ENCODE measurements at places on chromosomes 16 and 17. TPM values are rescaled to one million over a fixed set of nuclear protein-coding genes. Genes with fewer than 3 reads are reported as not detected.

DNA sequence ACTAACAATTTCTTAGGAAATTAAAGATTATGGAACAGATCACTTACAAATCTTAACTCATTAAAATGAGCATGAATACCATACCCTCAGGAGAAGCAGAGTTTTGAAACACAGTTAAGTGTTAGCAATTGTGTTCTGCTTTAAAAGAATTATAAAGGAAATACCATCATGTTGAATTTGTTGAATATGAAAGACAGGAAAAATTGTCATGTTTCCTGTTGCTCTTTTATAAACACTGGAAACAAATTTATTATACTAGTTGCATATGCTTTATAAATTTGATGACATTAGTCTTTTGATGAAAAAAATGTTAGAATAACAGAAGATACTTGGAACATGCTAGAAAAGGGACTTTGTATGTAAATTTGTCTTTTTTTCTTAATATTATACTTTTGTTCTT is 59.7 kb downstream of the VMP1 start:
- peaks cover 15% of the 10 kb centered on the region for H3K36me3 ChIP-seq
- no peaks in the 10 kb centered on the region for H3K27me3 ChIP-seq
- no peak overlapping the region for H3K27ac ChIP-seq
- H3K4me1 ChIP-seq = no peaks in the 10 kb centered on the region
- no peak overlapping the region for H3K4me3 ChIP-seq

GRCh38 chr16:31078597-31079341 is 4.5 kb downstream of the ZNF646 start:
- H3K27me3 ChIP-seq = no peaks in the 10 kb centered on the region
- H3K27ac ChIP-seq = no peak overlapping the region
- no peak for DNase-seq

GRCh38 chr16:27576729-27577128 is 26.8 kb downstream of the KATNIP start:
- H3K27ac ChIP-seq = no peak overlapping the region
- H3K4me3 ChIP-seq = no peak overlapping the region
- no peak for DNase-seq
- H3K27me3 ChIP-seq = no peaks in the 10 kb centered on the region
- H3K4me1 ChIP-seq = peaks cover 9% of the 10 kb centered on the region
- peaks cover 8% of the 10 kb centered on the region for H3K36me3 ChIP-seq

GRCh38 chr16:52383119-52383518 is 163.8 kb downstream of the TOX3 start:
- H3K27me3 ChIP-seq = no peaks in the 10 kb centered on the region
- DNase-seq = no peak
- no peaks in the 10 kb centered on the region for H3K4me1 ChIP-seq
- no peak overlapping the region for H3K27ac ChIP-seq

GRCh38 chr16:86092586-86093480 is 193.9 kb downstream of the IRF8 start:
- no peak overlapping the region for H3K4me3 ChIP-seq
- peaks cover 3% of the 10 kb centered on the region for H3K4me1 ChIP-seq
- DNase-seq = no peak
- H3K36me3 ChIP-seq = no peaks in the 10 kb centered on the region
- no peaks in the 10 kb centered on the region for H3K27me3 ChIP-seq

- no peaks in the 10 kb centered on the region for H3K36me3 ChIP-seq
- H3K27me3 ChIP-seq = no peaks in the 10 kb centered on the region
- DNase-seq = no peak
- H3K4me1 ChIP-seq = peaks cover 11% of the 10 kb centered on the region
Observed at GRCh38 chr16:66588981-66589713, 9.9 kb downstream of the CMTM2 start.

GRCh38 chr16:26334218-26335111 is 642.7 kb downstream of the HS3ST4 start:
- no peaks in the 10 kb centered on the region for H3K4me1 ChIP-seq
- no peaks in the 10 kb centered on the region for H3K36me3 ChIP-seq
- H3K4me3 ChIP-seq = no peak overlapping the region
- no peaks in the 10 kb centered on the region for H3K27me3 ChIP-seq

GRCh38 chr17:57761887-57762286 is 16.8 kb upstream of the CCDC182 start:
- H3K27ac ChIP-seq = no peak overlapping the region
- no peaks in the 10 kb centered on the region for H3K36me3 ChIP-seq
- H3K4me1 ChIP-seq = peaks cover 8% of the 10 kb centered on the region
- H3K4me3 ChIP-seq = no peak overlapping the region

DNA sequence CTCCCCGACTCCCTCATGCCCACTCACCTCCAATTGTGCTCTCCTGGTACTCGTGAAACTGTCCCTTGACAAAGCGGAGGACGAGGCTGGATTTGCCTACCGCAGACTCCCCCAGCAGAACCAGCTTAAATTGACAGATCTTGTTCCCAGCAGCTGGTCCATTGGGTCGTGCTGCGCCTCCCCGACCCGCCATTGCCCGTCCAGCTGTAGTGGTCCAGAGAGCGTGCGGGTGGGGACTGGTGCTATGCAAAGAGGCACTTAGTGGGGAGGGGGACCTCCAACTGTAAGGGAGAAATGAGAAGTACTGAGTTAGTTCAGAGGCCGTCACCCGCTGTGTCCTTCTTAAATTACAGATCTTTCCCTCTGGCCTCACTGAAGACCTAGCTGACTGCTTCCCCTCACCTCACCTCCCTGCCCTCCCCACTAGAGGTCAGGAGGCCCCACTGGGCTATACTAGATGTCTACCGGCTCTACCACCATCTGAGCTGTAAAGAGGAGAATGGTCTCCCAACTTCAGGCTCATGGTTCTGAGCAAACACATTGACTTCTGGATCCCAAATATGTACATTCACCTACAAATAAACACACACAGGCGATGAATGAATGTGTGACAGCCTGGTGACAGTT is 7.8 kb downstream of the HSPB9 start:
- H3K36me3 ChIP-seq = peaks cover 53% of the 10 kb centered on the region
- H3K27ac ChIP-seq = peak overlapping the region; percentile 72
- H3K27me3 ChIP-seq = no peaks in the 10 kb centered on the region
- no peak overlapping the region for H3K4me3 ChIP-seq
- H3K4me1 ChIP-seq = peaks cover 37% of the 10 kb centered on the region

DNA sequence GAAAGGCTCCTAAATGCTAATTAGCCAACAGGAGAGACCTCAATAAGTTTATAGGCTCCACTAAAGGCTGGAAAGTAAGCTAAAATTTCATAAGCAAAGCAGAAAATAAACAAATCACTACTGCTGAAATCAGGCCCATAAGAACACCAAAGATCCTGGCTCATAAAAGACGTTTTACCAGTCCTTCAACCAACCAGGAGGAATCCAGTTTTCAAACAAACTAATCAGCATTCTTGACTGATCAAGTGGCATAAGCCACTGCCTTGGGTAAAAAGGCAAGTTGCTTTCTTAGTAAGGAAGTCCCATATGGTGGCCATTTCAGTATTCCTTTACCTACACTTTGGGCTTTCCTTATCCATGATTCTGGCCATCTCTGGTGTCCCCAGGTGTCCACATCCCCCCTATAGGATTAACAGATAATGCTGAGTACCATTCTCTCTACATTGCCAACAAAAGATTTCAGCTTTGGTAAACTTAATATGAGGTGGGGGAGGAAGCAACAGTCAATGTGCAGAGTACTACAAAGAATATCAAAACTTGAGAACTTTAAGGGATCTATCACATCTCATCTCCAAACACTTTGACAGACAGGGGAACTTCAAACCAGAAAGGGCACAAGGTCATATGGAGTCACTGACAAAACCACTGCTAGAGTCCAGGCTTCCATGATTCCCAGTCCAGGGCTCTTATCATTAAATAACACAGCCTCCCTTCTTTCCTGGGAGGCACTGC is 1.3 kb downstream of the TOM1L2 start:
- H3K4me1 ChIP-seq = peaks cover 9% of the 10 kb centered on the region
- no peaks in the 10 kb centered on the region for H3K36me3 ChIP-seq
- no peaks in the 10 kb centered on the region for H3K27me3 ChIP-seq
- DNase-seq = no peak

- no peak overlapping the region for H3K27ac ChIP-seq
- no peaks in the 10 kb centered on the region for H3K4me1 ChIP-seq
- H3K27me3 ChIP-seq = no peaks in the 10 kb centered on the region
- H3K36me3 ChIP-seq = no peaks in the 10 kb centered on the region
- no peak for DNase-seq
Observed at GRCh38 chr17:32772453-32773025, 104.4 kb downstream of the MYO1D start.

DNA sequence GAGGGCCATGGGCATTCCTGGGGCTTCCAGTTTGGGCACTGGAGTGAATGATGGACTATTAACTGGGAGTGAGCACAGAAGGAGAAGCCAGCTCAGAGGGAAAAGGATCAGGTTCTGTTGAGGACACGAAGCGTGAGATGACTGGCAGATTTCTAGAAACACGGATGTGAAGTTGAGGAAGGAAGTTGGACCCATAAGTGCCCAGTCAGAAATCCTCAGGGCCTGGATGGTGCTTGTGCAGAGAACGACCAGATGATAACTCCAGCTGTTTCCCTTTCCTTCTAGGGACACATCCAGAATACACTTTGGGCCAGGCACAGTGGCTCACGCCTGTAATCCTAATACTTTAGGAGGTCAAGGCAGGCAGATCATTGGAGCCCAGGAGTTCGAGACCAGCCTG is 23.3 kb upstream of the ANKRD40CL start:
- peaks cover 11% of the 10 kb centered on the region for H3K4me1 ChIP-seq
- no peak overlapping the region for H3K27ac ChIP-seq
- no peak for DNase-seq
- no peaks in the 10 kb centered on the region for H3K27me3 ChIP-seq
- no peaks in the 10 kb centered on the region for H3K36me3 ChIP-seq

DNA sequence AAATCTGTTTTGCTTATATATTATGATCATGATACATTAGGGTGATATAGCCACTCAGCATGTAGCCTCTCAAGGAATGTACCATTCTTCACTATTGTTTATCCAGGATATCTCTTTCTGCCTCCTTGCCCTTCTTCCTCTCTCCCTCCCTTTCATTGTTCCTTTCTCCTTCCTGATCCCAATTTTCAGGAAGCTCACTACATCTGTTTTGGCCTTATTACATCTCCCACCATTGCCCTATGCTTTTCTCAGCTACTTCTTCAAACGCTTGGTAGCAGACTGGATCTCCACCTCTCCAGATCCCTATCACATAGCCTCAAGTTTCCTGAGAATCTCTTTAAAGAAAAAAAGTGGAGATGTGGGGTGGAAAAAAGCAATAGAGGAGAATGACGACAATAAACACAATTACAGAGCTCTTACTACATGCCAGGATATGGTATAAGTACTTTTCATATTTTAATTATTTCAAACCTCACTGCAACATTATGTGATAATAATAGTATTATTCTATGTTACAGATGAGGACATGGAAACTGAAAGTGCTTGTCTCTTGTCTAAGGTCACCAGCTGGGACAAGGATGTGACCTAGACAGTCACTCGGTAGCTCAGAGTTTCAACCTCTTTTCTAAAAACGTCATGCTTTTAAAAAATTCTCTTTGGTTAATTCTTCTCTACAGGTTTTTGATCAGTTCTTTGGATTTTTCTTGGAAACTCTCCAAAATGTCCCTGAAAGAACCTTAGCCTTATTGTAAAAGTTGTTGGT is 959.1 kb downstream of the CDH11 start:
- no peak overlapping the region for H3K27ac ChIP-seq
- H3K27me3 ChIP-seq = no peaks in the 10 kb centered on the region
- H3K36me3 ChIP-seq = no peaks in the 10 kb centered on the region
- no peak overlapping the region for H3K4me3 ChIP-seq
- H3K4me1 ChIP-seq = no peaks in the 10 kb centered on the region
- DNase-seq = no peak

DNA sequence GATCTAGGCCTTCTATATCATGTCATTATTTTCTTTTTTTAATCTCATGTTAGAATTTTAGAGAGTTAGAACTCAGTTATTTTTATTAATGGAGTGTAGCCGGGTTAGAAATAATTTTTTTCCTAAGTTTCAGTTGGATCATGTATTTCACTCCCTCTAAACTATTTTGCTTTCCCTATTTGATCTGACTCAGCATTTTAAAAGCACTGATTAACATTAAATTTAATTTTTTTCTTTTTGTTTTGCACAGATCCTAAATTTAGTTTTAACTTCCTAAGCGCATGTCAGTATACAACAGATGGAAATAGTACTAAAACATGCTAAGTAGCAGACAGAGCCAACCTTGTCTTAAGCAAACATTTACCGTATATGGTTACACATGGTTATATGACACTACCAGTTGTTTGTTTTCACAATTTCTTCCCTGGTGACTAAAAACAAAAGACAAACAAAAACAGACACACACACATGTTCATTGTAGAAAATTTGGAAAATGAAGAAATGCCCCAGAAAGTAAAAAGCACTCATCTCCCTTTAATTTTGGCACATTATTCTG is 33.6 kb upstream of the RAB11FIP4 start:
- no peak overlapping the region for H3K4me3 ChIP-seq
- H3K4me1 ChIP-seq = no peaks in the 10 kb centered on the region
- H3K27me3 ChIP-seq = no peaks in the 10 kb centered on the region

DNA sequence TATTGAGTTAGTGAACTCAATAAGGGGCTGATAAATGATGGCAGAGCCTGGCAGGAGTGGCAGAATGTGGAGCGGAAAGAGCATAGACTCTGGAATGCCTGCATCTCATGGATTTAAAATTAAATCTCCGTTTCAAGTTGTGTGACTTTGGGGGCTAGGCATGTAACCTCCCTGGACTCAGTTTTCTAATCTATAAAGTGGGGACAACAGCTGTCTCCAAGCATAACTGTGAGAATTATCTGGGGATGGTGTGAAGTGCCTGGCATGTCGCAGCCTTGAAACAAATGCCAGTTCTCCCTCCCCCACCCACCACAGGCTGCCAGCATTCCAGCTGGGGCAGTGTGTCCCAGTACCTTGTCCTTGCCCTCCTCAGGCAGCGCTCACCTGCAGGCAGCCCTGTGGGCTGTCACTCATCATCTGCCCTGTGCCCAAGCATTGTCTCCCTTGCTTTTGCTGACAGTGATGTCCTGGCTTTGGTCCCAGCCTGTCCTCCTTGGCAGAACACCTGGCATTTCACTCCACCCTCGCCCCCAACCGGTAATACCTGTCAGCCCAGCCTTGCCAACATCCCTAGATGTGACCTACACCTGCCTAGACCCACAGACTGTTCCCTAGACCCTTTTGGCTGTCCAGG is 129.6 kb downstream of the MRM1 start:
- H3K4me1 ChIP-seq = peaks cover 32% of the 10 kb centered on the region
- H3K36me3 ChIP-seq = no peaks in the 10 kb centered on the region
- no peak for DNase-seq
- H3K4me3 ChIP-seq = no peak overlapping the region

CES3 gene
- polyA plus RNA-seq = 1.1 TPM

MAF gene
- polyA plus RNA-seq = 59.8 TPM

C17orf58 gene
- polyA plus RNA-seq = 25.7 TPM

TSPOAP1 gene
- 123 TPM for polyA plus RNA-seq

USB1 gene
- polyA plus RNA-seq = 51.2 TPM

EVPLL gene
- polyA plus RNA-seq = 2.5 TPM

SOX9 gene
- polyA plus RNA-seq = 75.3 TPM

HCRT gene
- polyA plus RNA-seq = not detected

CA7 gene
- polyA plus RNA-seq = 0.49 TPM

EFNB3 gene
- 205 TPM for polyA plus RNA-seq

MGAT5B gene
- polyA plus RNA-seq = 80.5 TPM

GPRC5B gene
- 146 TPM for polyA plus RNA-seq

QPRT gene
- polyA plus RNA-seq = 39.3 TPM

VEZF1 gene
- 71.2 TPM for polyA plus RNA-seq

CCR7 gene
- polyA plus RNA-seq = 0.17 TPM

PLA2G10 gene
- polyA plus RNA-seq = not detected
